ENCODE measurements at places on chromosomes 7 and 10. TPM values are rescaled to one million over a fixed set of nuclear protein-coding genes. Genes with fewer than 3 reads are reported as not detected.

- DNase-seq: no peak
These were observed 43.0 kb downstream of the TNS3 start for GRCh38 chr7:47538846-47539311.

RBM20 gene
- total RNA-seq: under 0.01 TPM

DNA sequence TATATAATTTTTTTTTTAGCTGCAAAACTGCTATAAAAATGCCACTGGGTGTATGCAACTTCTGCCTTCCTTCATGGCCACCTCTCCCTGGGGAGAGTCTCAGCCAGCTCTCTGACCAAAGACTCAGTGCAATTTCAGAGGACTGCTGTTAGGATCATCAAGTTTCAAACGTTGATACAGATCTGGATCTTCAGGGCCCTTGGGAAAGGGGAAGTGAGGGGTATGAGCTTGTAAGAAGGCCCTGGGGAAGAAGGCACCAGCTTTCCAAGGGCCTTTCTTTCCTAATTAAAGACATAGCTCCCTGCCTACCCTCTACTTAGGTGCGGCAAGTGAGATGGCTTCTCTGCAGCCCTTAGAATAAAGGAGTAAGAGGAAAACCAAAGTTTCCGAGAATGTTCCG is 130.4 kb downstream of the CUL2 start:
- DNase-seq: no peak

- peak; percentile 28 for DNase-seq
These were observed 196.6 kb downstream of the ARL4A start for GRCh38 chr7:12884033-12884432.

RPEL1 gene
- 0.17 TPM for total RNA-seq

Data from fibroblast of lung (primary cell).